ENCODE measurements at places on chromosomes 12 and 14.
A peak's percentile ranks its signal among the peaks of the same experiment; 100 is the strongest.

DNA sequence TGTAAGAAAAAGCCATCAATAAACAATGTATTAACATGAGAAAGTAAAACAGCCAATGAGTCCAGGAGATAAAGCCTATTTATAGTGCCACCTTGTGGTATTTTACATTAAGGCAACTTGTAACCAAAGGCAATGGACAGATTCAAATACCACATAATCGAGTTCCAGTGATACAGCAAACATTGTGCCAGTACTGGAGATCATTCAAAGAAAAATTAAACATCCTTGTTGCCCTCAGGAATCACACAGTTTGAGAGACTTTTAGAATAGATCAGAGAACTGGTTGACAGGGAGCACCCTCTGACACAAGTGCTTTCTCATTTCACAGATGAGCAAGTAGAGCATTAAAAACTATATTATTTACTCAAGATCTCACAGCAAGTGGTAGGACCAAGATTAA is 98.1 kb downstream of the DDHD1 start:
- DNase-seq, result peak; percentile 24

GRCh38 chr12:111248236-111249017 is 120.5 kb downstream of the PHETA1 start:
- DNase-seq, result peak; percentile 6

GRCh38 chr14:64817631-64818030 is 62.1 kb downstream of the SPTB start:
- DNase-seq, result no peak

GRCh38 chr12:124387528-124387911 is 92.6 kb downstream of the RFLNA start:
- no peak for DNase-seq

GRCh38 chr12:46744283-46744682 is 81.5 kb downstream of the SLC38A4 start:
- no peak for DNase-seq

GRCh38 chr14:99230208-99231151 is 41.5 kb downstream of the BCL11B start:
- no peak for DNase-seq

- no peak for DNase-seq
Measured at GRCh38 chr12:24723759-24724158, 225.1 kb downstream of the BCAT1 start.

DNA sequence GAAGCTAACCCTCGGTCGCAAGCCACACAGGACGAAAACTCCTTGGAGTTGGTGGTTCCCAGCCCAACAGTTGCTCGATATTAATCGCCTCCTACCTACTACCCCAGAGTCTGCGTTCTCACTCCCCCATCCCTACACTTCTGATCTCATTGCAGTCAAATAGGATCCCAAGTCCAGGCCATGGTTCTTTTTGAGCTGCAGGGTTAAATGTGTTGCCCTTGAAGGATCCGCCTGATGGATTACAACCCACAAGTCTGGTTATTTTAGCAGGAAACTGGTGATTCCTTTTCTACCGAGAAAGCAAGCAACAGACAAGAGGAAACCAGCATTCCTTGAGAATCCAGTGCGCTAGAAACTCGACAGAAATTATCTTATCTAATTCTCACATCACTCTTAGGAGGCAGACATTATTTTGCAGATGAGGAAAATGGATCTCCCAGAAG is 785 bp upstream of the NIN start:
- DNase-seq, result no peak

Measured in RCC 7860 (cell line).